Non-pigmented ciliary epithelial cell (primary cell): ENCODE measurements at places on chromosomes 4 and X.
A peak's percentile ranks its signal among the peaks of the same experiment; 100 is the strongest.

GRCh38 chrX:45274576-45274975, 73.9 kb upstream of the DIPK2B start:
- no peak for DNase-seq

- no peak for DNase-seq
These were observed 318.2 kb downstream of the CCSER1 start for GRCh38 chr4:90445380-90445779.

DNA sequence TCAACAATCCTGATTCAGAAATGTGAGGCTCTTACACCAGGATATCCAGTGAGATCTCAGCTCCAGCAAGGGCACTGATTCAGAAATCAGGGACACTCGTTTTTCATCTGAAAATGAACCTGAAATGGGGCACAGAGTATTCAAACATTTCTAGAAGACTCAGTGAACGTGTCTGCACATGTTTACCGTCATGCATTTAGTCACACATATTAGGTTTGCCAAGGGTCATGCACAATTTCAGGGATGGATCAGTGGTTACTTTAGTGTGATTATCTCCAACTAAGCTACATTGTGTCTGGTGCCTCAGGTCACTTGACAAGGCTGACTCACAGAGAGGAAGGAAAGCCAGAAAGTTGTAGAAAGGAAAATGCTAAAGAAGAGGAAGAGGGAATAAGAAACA, 33.6 kb upstream of the SPANXN2 start:
- no peak for DNase-seq

DNA sequence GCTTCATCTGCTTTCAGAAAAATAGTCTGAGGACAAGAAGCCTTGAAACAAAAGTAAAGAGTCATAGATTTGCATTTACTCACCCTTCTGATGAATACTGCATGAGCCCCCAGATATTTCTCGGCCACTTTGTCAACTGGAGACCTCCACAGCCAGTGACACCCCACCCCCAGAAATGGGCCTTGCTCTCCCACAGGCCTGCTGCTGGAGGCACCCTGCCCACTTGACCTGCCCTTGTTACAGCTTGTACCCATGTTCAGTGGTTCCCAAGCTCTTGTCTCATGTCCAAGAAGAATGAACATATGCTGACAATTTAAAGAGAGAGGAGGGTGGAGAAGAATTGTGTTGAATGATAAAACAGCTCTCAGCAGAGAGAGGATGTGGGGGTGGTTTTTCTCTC, 225.1 kb downstream of the DCAF12L2 start:
- no peak for DNase-seq

DNA sequence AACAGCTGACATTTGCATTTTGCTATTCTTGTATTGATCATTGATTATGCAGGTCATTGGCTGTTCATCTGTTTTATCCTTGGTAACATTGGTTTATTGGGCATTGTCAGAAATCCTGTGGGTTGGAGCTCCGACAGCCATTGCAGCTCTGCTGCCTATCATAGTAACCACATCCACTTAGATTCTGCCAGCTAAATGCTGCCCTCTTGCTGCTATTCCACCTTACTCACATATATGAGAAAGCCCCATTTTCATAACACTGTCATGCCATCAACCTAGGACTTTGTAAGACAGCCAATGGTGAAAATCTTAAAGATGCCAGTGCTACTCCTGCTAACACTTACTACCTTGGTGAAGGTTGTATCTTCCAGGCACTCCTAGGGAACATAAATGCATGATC, 187.3 kb upstream of the CXCL13 start:
- no peak for DNase-seq

GRCh38 chrX:52995987-52996331, 37.6 kb upstream of the FAM156A start:
- no peak for DNase-seq

GRCh38 chr4:102420563-102421398, 75.5 kb upstream of the SLC39A8 start:
- DNase-seq: no peak

GRCh38 chr4:123597586-123597985, 201.0 kb downstream of the SPRY1 start:
- DNase-seq: no peak

- no peak for DNase-seq
These were observed 444 bp downstream of the FREM3 start for GRCh38 chr4:143700046-143700415.

DNA sequence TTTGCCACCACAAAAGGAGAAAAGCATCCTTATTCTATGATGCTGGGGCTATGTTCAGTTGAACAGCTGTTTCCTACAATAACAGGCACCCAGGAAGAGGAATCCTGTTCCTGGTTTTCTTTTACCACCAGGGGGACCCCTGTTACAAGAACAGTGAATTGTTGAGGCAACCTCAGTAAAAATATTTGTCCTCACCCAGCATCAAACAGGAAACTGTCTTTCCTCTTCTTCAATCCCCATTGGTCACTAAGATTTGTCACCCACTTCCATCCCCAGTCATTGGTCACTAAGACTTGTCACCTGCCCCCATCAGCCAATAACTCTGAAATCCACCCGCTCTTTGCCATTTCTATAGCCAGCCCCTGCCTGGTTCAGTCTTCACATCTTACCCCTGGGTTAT, 143.5 kb upstream of the GALNT7 start:
- DNase-seq: peak; percentile 52

DNA sequence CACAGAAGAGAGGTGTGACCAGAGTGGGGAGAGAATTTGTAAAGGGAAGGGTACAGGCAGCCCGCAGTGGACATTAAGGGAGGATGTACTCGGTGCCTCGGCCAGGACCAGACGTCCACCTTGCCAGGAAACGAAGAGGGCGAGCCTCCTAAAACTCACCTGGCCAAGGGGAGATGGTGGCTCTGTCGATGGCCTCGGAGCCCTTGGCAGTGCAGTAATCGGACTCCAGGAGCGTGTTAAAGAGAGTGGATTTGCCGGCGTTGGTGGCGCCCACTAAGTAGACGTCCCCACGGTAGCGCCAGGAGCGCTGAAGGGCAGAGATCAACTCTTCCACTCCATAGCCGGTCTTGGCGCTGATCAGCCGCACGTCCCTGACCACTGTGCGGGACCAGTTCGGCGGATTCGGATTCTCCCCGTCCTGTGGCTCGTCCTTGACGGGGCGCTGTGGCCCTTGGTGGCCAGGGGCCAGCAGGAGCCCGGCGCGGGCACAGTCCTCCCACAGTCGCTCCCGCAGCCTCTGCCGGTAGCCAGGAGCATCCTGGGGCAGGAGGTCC, 1.0 kb downstream of the NOA1 start:
- no peak for DNase-seq

- no peak for DNase-seq
These were observed 40.0 kb downstream of the PROM1 start for GRCh38 chr4:16043642-16044498.

DNA sequence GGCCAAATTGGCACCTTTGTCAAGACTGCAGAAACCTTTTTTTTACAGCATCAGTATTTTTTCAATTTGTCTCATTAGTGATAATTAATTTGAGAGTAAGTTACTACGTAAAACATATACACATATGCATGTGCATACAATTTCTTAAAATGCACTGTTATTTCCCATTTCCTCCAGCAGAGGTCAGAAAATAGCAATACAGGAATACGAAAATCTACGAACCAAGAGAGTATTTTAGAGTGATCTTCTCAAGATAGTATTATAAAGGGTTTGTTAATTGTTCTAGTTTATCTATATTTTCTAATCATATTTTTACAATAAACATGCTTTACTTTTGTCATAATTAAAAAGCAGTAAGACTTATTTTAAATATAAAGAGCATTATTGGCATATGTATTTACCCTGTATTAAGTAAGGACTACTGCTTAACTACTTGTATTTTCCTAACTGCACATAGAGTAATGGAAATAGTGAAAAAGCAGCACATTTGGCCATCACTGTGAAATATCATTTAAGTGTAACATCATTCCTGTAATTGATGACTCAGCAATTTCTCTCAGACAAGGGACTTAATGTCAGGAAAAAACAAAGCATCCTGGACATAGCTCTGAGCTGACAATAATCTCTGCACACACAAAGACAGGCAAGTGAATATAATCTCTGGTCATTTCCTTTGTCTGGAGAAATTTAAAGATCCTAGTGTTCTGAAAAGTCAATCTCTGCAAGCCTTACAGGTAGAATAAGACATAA, 45.6 kb downstream of the MAOB start:
- no peak for DNase-seq

DNA sequence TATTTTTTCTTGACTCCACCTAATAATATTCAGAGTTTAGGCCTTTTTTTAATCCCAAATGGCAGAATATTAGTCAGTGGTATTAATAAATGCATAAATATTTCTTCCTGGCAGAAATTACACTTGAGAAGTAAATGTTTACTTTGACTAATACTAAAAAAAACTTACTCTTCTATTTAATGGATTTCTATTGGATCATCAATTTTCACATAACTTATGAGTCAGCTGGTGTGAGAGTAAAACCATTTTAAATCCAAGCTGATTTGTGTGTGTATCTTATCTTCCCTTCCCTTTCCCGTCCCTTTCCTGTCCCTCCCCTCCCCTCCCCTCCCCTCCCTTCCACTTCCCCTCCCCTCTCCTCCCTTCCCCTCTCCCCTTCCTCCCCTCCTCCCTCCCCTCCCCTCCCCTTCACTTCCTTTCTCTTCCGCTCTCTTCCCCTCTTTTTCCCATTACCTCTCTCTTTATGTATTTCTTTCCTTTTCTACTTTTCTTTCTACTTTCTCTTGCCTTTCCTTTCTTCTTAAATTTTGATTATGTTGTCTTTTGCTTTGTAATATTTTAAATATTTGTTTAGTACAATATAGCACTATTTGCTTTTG, 630.1 kb upstream of the EPHA5 start:
- no peak for DNase-seq

DNA sequence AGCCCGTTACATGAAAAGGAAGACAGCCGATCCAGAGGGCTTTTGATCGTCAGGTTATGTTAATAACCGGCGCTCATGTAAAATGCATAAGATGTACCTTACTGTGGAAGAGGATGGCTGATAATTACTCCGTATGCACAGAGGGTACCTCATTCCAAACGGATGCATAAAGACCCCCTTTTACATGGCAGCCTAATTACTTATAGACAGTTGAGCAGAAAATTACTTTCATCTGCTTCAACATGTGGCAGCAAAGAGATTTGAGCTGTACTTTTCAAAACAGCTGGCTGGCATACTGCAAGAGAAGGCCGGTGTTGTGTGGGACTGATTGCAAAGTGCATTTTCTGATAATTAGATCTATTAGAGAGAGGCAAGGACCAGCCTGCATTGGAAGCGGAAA, 103.4 kb downstream of the SHOX start:
- DNase-seq: no peak

GRCh38 chr4:38177641-38178391, 217.6 kb downstream of the PTTG2 start:
- no peak for DNase-seq

- DNase-seq: no peak
These were observed 11.6 kb downstream of the PGRMC1 start for GRCh38 chrX:119247702-119248101.

GRCh38 chrX:10615931-10616774, 4.2 kb downstream of the MID1 start:
- no peak for DNase-seq

DNA sequence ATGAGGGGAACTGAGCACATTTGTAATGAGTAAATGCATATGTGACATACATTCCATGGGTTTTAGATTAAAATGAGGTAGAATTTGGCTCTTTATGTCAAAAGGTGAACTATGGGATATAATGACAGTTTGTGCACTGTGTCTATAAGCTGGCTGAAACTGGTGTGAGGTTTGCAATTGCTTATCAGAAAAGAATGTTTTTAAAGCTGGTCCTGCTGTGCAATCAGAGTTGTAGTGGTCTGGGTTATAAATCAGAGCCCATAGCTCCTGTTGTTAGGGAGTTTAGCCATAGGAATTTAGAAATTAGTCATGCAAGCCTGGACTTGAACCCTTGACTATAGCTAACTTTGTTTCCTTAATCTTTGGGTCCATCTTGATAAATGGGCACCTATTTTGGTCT, 23.1 kb upstream of the GATB start:
- DNase-seq: no peak

DNA sequence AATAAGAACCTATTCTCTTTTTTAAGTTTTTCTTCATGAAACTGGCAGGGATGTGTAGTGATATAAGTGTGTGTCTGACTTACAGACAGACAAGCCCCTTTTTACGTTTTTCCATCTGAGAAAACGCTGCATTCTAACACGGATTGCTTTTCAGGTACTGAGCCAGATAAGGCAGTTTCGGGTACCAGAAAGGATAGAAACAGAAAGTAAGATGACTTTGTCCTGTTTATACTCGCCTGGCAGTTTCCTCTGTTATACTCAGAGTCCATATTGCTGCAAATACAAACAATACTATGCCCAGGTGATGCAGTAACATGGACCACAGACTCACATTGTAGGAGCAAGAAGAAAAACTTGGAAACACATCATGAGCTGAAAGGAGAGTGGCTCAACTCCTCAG, 2320.6 kb upstream of the AGA start:
- DNase-seq: no peak

DNA sequence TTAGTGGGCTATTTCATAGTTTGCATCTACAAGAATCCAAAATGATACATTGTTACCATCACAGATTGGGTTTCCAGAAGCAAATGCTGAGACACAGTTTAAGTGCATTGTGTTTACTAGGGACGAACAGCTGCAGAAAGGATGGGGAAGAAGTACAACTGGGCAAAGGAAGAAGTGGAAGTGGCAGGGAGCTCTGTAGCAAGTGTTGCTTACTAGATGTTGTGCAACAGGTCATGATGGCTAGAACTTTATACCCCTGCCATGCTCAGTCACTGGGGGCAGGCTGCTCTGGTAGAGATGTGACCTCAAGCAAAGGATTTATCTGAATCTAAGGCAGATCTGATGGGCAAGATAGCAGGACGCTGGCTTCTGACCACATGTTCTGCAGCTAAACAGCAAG, 76.1 kb upstream of the EMCN start:
- DNase-seq: no peak

DNA sequence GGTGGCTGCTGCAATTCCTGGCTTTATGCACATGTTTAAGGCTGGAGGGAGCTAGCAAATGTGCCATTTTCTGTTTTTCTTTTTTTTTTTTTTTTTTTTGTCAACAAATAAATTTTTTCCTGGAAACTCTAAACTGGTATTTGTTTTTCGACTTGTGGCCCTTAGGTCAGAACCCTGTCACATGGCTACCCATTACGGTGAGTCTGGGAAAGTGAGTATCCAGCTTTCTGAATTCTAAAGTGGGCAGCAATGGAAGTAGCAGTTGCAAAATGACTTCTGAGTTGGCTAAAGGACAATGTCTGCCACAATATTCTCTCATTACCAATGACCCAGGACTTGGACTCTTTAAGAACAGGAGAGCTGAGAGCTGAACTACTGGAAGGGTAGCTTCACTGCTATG, 225.1 kb upstream of the CENPE start:
- DNase-seq: no peak

DNA sequence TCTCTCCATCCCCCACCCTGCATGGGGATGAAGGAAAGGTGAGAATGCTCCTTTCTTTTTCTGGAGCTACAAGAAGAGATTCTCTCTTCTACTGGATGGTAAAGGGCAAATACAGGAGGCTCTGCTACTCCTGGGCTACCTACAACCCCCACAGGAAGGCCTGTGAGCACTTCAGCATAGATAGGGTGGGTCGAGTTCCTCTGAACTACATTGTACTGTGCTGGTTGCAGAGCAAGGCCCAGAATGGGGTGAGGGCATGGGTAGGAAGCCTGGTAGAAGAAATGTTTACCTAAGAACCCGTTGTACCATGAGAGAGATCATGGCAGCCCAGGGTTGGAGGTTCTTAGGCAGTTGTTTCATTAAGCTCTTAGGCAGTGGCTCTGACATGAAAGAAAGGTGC, 510.4 kb downstream of the MID1IP1 start:
- DNase-seq: no peak

- no peak for DNase-seq
These were observed 64.0 kb downstream of the LNX1 start for GRCh38 chr4:53527326-53527725.
